ENCODE measurements at places on chromosomes 5 and 9.

DNA sequence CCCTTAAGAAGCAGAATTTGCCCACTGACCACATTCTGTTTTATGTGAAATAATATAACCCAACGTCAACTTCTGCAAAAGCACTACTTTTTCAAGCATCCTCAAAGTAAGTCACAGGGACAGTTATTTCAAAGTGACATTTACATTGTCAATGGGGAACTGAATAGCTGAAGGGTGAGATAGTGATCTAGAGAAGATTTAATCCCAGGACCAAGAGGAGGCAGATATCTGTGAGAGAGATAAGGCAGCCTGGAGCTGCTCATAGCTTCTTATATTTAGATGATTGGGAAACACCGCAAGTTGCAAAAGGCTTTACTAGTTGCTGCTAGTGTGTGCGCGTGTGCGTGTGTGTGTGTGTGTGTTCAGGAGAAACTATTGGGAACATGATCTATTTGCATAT lies 210.4 kb upstream of the RFX3 start:
- DNase-seq, result no peak

GRCh38 chr5:143229896-143230675 lies 173.4 kb downstream of the NR3C1 start:
- peak; percentile 7 for DNase-seq

DNA sequence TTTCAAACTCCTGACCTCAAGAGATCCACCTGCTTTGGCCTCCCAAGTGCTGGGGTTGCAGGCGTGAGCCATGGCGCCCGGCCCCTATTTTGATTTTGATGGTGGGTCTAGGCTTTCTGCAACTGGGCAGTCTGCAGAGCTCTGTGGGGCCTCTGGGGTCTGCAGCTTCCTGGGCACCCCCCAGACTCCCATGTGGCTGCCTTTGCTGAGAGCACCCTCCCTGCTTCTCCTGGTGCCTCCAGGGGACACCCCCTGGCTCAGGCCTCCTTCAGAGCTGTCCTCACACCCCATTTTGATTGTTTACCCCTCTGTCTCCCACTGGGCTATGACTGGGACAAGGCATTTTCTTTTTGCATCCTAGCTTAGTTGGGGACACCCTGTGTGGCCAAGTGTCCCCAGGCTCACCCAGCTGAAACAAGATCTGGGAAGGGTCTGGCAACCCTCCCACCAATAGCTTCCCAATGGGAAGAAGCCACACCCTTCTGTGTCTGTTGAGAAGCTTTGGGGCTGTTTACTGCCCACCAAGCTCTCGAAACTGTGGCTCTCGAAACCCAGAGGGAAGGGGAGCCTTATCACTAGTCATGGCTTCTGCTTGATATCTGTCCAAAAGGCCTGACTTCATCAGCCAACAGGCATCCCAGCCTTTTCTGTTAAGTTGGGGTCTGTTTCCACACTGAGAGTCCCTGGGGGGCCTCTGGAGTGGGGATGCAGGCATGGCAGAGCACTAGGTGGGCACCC lies 204.4 kb upstream of the IER5L start:
- no peak for DNase-seq

- no peak for DNase-seq
These were observed 1.7 kb downstream of the MYMK start for GRCh38 chr9:133523106-133523505.

- no peak for DNase-seq
These were observed 26.8 kb upstream of the STXBP1 start for GRCh38 chr9:127585161-127585819.

DNA sequence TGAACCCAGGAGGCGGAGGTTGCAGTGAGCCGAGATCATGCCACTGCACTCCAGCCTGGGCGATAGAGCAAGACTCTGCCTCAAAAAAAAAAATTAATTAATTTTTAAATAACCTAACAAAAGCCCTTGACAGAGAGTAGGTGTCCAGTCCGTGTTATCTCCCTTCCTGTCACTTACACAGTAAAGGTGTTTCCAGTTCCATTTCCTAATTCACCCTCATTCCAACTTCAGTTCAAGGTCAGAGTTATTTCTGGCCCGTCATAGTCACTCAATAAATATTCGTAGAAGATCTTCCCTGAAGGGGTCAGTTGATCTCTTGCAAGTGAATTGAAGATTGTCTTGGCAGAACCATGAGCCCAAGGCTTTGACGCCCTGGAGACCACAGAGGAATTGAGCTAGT lies 16.4 kb upstream of the ERGIC1 start:
- no peak for DNase-seq

DNA sequence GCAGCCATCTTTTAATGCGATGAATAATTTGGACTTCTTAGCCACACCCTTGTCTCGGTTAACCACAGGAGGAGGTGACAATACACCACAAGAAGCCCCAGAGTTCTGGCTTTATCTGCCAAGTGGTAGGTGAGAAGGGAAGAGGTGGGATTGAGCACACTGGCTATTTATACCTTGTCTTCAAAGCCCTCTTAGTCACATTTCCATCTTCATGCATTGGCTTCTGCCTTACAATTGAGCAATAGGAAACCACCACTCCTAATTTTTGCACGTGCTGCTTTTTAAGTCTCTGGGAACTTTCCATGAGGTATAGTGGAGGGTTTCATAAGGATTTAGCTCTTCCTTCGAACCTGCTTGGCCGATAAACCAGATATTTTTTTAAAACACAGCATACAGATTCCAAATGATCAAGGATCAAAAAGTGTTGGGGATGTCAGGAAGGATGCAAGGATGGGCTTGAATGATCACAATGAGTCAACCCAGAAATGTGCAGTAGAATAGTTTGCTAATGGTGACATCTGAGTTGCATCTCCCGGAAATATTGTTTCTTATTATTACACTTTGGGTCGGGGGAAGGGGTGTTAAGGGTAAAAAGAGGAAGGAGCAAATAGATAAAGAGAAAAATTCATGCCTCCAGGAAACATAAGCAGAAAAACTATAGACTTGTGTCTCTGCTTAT lies 25.5 kb downstream of the PLAC8L1 start:
- no peak for DNase-seq

- DNase-seq, result no peak
These were observed 11.3 kb downstream of the FBXO38 start for GRCh38 chr5:148395031-148395430.

GRCh38 chr5:112257976-112258375 lies 161.1 kb downstream of the EPB41L4A start:
- DNase-seq, result no peak

DNA sequence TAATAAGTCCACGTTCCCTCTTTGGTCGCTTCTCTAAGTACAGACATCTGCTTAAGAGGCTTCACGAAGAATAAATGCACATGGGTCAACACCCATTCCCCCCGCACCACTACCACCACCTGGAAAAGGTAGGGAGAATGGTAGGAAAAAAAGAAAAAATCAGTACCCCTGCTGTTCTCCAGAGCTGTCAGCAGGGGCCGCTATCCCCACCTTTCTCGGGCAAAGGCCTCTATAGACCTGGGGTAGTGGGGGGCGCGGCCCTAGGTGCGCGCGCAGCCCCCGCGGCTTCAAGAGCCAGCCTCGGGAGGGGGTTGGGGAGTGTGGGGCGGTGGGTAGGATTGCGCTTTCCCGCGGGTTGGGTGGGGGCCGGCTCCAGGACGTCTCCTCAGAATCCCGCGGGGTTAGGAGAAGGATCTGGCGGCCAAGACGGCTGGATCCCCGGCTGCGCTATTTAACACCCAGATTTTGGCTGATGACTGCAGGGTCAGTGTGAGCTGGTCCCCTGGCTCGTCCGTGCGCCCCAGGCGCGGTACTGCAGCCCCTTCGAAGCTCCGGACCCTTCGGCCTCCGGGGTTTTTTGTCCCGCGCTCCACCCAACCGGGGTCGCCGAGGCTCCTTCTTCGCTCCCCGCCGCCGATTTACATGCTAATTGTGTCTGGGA lies 1.6 kb upstream of the SEMA6A start:
- no peak for DNase-seq

DNA sequence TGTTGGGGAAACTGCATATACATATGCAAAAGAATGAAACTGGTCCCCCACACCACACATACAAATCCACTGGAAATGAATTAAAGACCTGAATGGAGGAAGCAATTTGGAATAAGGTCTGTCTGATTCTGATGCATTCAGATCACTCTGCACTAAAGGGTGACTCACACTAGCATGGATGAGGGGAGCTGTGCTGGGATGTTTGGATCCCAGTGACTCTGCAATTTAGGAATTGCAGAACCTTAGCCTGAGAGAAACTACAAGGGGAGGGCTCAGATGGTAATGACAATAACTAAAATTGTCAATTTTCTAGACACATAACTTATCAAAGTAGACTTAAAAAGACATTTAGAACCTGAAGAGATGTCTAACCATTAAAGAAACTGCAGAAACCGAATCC lies 312.0 kb downstream of the CDK5RAP2 start:
- DNase-seq, result no peak

- no peak for DNase-seq
These were observed 398.0 kb downstream of the PSAT1 start for GRCh38 chr9:78694974-78695373.

GRCh38 chr5:45772402-45772801 lies 76.2 kb upstream of the HCN1 start:
- DNase-seq, result no peak

GRCh38 chr9:36286388-36286787 lies 28.1 kb upstream of the GNE start:
- no peak for DNase-seq

DNA sequence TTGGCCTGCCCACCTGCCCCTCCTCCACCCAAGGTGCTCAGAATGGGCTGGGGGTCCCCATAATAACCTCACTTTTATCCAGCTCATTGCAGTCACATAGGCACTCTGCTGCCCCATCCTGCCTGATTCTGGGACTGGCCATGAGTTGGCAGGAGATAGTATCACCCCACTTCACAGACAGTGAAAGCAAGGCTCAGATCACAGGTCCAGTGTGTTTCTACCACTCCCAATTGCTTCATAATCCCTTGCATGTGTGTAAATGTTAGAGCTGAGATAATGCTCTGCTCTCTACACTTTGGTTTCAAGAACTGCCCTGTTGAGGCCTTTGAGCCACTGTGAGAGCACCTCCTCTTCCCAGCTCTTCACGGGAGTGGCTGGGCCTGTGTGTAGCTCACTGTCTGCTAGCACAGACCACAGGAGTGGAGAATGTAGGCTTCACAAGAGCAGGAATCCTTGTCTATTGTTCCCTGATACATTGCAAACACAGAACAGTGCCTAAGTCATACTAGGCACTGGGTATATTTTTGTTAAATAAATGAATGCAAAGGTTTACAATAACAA lies 8.4 kb downstream of the PCYOX1L start:
- no peak for DNase-seq

DNA sequence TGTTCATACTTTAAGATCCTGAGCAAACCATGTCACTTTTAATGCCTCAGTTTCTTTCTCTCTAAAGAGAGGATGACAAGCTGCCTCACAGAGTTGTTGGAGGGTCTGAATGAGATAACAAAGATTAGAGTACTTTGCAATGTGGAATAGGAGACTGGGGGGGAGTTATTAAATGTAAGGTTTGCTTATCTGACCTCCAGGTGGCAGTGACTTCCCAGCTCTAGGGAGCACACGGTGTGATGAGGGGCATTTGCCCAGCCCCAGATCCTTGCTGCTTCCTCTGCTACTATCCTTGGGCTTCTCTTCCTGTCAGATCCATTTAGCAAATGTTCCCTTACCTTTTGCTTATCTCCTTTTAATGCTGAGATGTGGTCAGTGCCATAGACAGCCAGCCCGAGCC lies 30.7 kb downstream of the ENHO start:
- DNase-seq, result no peak

DNA sequence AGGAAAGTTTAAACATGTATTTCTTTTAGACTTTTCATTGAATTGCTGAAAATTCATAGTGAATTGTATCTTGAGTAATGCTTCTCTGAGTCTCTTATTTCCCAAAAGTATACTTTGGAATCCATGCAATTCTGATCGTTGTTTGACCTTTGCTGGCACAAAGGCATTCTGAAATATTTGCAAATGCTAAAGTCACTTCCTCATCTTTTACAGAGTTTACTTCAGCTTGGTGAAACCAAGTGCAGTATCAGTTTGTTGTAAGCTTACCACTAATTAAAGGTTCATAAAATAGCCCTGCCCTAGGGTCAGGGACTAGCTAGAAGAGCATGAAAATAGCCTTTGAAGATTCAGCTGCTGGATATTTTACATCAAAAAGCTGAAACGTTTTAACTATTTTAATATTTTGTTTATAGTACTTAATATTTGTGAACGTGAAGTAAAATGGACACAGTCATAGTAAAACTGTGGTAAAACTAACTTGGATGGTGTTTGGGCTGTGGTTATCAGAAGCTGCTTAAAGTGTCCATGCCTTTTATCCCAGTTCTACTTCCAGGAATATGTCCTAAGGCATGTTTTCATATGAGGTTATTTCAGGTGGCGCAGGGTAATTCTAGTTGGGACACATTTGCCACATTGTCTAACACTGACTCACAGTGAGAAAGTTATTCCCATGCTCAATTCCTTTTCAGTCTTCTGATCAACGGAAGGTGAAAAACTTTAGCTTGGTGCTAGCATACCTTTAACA lies 45.3 kb downstream of the SLC22A5 start:
- DNase-seq, result no peak

GRCh38 chr5:10699987-10700386 lies 61.0 kb downstream of the DAP start:
- DNase-seq, result no peak

DNA sequence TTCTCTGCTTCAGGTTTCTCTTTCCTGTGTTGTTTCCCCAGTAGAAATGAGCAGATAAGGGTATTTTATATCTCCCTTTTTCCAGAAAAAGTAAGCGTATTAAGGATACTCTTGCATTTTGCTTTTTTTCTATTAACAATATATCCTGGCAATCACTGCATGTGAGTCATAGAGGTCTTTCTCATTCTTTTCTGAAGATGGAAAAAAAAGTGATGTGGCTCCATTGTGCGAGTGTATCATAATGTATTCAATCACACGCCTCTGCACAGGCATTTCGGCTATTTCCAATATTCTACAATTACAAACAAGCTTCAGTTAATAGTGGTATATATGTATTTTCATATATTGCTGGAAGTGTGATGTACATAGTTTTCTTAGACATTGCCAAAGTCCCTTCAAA lies 155.9 kb downstream of the MED27 start:
- no peak for DNase-seq

DNA sequence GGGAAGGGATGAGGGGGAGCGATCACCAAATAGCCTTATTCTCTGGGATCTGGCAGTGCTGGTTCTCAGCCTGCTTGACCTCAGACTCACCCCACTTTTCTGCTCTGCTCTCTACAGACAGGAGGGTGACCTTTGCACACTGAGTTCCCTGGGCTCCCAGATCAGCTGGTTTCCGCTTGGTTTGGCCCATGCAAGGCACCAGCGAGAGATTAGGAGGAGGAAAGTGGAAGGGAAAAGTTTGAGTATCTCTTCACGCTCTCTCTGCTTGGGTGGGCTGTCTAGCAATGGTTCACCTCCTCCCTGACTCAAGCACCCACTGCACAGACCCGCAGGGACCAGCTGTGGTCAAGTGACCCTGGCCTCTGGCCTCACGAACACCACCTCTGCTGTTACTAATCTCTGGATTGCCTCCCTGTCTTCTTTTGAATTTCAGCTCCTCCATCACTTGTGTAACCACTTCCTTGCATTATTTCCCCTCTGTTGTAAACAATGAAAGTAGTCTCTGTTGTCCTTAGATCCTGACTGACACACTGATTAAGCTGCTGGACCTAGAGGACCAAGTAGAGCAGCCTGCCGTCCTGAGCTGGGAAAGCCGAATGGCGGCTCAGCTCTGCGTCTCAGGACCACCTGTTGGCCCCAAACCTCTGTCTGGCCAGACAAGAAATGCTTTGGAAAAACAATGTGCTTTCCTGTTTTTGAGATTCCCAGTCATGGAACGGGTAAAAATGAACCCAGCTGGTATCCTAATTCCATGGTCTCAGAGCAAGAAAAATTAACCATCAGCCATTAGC lies 186.6 kb downstream of the CRB2 start:
- no peak for DNase-seq

- DNase-seq, result no peak
These were observed 2.8 kb downstream of the SLC31A2 start for GRCh38 chr9:113153599-113153998.

All from T follicular helper cell (primary cell).